ENCODE measurements at places on chromosomes 3 and 15.
A peak's percentile ranks its signal among the peaks of the same experiment; 100 is the strongest.

- DNase-seq: no peak
Measured at GRCh38 chr3:126480861-126481260, 5.2 kb upstream of the ZXDC start.

DNA sequence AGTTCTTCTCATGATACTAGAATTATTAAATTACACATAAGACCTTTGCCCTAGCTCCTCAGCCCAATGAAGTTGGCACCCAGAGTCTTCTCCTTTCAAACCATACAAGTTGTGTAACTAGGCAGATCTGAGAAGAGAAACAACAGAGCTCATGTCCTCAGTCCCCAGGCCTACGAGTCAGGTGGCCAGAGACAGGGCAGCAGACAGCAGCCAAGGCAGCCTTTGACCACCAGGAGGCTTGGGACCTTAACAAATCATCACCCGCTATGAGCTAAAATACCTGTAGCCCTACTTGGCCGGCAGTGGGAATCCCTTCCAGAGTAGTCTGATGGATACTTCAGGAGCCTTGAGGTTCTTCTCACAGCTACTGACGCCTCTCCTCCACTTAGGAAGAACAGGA is 18.3 kb downstream of the STIMATE start:
- DNase-seq: peak; percentile 12

DNA sequence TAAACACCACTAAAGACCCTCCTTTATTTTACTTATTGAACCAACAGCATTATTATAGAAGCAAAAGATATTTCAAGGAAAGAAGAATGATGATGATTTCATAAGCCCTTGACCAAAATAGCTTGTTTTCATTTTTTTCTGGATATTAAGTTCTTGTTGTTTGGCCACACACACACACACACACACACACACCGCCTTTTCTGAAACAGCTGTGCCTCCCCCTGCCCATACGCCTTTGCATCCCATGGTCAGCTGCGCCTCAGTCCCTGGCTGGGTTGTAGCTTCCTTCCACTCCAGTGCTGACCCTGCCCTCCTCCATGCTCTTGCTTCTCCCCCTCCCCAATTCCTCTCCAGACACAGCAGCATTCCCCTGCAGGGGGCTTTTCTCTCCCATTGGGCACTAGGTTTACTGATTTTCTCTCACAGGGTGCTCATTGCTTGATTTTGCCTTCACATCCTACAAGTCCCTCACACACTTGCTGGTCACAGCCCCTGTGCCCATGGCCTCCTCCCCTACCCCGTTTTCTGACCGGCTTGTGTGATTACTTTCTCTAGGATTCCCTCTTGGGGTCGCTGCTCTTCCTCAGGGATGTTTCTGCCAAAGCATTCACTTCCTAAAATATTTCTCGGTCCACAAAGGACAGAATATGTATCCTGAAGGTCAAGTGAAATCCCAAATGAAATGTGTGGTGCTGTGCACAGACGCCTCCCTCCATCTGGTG is 18.4 kb downstream of the MESP1 start:
- no peak for DNase-seq

GRCh38 chr15:38163658-38164057 is 89.0 kb upstream of the SPRED1 start:
- DNase-seq: no peak

DNA sequence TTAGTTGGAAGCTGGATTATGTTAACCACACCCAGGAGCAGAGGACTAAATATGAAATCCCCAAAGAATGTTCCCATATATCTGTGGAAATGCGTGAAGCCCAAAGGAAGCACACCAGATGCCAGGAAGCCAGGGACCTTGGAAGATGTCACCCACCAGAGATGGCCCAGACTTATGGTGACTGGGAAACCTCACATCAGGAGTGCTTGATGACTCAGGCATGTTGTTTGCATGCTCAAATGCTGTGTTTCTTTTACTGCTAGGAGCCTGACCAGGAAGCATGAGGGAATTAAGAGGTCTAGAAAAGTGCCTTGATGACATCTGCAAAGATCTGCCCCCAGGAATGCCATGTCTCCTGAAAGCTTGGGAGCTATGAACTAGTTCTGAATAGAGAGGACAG is 109.0 kb upstream of the SLC2A2 start:
- DNase-seq: no peak

DNA sequence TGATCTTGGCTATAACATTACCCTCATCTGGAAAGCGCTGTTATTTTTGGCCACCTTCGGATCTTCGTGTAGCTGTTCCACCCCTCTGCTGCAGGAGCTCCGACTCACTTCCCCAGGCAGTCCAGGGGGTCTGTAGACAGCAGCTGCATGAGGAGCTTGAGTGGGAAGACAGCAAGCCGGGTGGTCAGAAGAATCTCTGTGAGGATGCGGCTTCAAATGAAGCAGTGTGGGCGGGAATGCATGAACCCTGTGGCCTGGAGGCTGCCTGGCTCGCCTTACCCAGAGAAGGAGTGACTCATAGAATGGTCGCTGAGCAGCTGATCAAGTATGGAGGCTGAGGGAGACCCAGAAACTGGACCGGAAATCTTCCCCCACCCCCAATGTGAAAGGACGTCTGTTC is 45.2 kb upstream of the NR2F2 start:
- no peak for DNase-seq

GRCh38 chr3:100536093-100536492 is 43.7 kb downstream of the TMEM45A start:
- DNase-seq: no peak

DNA sequence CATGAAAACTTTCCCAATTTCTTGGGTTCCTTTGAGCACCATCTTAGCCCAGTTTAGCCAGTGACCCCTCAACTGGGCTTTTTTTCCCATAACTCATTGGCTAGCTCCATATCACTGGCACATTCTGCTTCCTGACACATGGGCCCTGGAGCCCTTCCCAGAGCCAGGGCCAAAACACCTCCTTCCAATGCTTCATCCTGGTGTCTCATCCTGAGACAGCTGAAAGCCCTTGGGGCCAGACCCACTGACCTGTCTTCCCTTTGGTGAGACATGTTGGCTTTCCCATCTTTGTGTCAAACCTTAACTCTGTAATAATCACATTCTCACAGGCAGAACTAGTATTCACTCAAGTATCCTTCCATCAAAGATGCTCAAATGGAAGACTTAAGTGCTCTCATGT is 82.6 kb upstream of the SMAD3 start:
- no peak for DNase-seq

GRCh38 chr3:33467786-33468185 is 27.6 kb upstream of the UBP1 start:
- DNase-seq: peak; percentile 45

- DNase-seq: peak; percentile 19
Measured at GRCh38 chr15:68333775-68334470, 56.4 kb downstream of the FEM1B start.

DNA sequence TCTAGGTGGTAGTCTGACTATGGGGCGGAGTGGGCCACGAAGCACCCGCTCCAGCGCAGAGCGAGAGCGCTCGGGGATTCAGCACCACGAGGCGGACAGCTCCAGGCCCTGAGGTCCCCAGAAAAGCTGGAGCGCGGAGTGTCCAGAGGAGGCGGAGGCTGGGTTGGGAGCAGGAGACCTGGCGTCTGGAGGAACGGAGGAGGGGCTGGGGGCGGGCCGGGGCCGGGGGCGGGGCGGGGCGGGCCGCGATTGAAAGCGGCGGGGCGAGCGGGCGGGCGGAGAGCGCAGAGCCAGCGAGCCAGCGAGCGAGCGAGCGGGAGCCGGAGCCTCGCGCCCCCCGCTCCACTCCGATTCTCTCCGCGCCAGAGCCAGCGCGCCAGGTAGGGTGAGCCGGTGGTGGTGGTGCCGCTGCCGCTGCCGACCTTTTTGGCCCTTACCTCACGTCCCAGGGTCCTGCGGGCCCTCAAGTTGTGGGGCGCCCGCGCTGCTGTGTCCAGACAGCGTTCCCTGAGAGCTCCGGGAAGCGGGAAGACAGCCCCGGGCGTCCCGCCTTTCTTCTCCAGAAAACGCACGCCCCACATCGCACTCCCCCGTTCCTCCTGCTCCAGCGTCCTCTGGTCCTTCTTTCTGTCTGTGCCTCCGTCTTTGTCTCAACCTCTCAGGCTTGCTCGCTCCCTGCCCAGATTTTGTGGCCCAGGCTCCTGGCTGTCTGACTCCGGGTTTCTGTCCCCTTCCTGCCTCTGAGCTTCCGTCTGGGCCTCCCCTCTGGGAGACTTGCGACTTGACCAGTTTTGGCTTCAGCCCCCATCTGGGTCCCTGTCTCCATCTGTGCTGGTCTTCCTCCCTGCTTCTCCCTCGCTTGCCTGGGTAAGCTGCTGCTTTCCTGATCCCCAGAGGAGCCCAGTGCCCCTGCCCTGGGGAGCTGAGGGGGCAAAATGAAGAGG is at the start of gene GRM2:
GRM2 (plus strand) TSS at position 281 of the 944 bp plus-strand sequence. CDS start 1,916 bp downstream, outside the sequence.
- peak; percentile 80 for DNase-seq

DNA sequence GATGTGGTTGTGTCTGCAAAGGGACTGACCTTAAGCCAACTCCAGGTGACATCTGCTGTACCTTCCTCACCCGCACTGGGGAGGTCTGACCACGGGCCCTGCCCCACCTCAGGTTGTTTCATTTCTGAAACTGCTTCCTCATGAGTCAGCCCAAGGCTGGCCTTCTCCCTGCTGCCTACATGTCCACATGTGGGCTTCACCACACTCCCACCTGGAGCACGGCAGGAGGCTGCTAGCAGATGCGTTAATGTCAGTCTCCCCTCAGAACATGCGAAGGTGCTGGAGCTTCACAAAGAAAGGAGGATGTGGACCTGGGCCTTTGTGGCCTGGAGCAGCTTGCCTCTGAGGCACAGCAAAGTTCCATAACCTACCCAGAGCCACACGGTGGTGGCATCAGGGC is 69.4 kb upstream of the PLXNA1 start:
- no peak for DNase-seq
